ENCODE measurements at places on chromosomes 12 and 14.

DNA sequence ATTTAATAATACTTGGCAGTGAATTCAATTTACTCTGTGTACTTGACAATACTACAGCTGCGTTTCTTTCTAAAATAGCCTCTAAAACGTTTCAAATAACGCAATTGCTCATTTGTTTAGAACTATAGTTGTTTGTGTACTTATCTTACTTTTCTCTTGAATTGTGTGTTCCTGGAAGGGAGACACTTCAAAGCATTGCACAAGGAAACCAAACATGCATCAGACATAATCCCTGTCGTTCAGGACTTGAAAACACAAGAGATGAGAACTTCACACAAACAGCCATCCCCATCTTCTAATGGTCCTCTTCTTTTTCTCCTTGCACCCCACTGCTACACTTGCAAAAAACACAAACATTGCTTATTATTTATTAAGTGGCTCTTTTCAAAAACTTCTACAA is 38.5 kb downstream of the PTGER2 start:
- DNase-seq, result no peak

- DNase-seq, result no peak
Observed at GRCh38 chr14:33948145-33948868, 2.6 kb downstream of the EGLN3 start.

DNA sequence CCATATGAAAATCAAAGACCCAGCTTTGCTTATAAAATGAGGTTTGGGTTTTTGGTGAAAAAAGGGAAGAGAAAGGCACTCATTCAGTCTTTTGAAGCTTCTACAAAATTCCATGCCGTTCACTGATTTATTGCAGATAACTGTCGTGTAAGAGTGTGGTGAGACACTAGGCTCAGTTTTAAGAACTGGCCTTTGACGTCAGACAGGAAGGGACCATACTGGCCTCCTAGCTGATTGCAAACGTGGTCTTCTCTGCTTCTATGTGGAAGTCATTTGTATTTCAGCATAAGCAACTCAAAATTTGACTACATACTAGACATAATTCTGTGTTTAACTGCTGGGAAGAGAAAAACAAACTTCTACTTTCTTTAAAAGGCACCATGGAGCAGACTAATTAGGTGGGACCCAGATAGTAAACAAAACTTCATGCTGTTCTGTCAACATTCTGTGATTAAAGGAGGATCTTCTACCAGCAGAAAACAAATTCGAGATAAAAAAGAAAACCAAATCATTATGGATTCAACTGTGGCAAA is 168.7 kb downstream of the TTC7B start:
- no peak for DNase-seq

DNA sequence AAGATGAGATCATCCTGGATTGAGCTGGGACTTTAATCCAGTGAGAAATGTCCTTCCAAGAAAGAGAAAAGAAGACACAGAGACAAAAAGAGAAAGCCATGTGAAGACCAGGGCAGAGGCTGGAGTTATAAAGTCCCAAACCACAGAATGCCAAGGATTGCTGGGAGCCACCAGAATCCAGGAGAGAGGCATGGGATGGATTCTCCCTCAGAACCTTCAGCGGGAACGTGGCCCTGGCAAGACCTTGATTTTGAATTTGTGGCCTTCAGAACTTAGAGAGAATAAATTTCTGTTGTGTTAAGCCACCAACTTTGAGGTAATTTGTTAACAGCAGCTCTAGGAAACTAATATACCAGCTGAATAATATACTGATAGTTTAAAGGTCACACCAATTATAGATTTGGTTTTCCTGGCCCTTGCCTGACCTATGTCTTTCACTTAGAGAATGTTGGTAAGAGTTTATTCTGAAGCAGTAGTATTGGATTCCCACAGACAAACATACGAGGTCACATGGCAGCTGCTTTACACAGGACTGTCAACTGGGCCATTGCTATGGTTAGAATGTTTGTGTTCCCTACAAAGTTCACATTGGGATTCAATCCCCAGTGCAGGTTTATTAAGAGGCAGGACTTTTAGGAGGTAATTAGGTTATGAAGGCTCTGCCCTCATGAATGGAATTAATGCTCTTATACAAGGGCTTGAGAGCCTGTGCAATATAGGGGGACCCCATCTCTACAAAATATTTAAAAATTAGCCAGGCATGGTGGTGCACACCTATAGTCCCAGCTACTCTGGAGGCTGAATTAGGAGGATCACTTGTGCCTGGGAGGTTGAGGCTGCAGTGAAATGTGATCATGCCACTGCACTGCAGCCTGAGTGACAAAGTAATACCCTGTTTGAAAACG is 156.5 kb upstream of the EEA1 start:
- DNase-seq, result no peak

DNA sequence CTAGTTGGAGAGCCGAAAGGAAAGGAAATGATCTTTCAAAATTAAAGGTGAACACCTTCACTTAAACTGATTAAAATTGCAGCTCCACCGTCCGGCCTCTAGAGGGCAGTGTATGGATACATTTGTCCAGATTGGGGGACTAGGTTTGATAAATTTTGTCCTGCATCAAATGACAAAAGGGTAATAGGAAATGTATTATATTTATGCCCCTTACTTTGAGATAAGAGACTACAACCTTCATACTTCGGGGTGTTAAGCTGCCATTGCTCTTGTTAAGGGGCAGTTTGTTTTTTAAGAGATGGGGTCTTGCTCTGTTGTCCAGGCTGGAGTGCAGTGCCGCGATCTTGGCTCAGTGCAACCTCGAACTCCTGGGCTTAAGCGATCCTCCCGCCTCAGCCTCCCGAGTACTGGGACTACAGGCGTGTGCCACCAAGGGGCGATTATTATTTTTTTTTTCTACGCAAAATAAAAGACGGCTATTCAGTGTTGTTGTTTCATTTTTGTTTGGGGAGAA is 818 bp upstream of the SUOX start:
- peak; percentile 86 for DNase-seq

DNA sequence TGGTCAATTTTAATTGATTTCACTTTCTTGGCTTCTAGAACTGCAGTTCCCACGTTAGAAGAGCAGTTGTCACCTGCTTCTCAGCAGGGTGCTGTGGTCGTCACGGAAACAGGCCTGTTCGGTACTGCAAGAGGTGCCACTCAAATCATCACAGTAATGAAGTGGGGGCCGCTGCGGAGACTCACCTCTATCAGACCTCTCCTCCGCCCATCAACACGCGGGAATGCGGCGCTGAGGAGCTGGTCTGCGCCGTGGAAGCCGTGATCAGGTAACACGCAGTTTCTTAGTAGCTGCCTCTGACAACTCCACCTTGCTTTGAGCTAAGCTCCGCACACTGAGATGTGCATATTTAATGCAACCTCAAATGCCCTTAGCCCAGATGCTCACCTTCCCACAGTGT is 107.2 kb downstream of the UNC79 start:
- no peak for DNase-seq

DNA sequence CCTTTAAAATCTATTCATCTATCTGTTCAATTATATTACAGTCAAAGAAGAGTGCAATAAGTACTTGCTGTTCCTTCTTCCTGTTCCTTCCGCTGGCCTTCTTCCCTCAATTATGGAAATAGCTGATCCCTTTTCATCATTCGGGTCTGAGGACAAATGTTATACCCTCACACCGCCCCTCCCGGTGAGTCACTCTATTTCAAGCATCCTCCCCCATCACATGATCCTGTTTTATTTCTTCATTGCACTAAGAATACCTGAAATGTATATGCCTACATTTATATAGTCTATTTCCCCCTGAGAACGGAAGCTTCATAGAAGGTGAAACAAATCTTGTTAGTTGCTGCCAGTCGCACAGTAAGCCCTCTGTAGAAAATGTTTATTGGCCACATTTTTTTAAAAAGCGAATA is 2.5 kb downstream of the SLC38A1 start:
- DNase-seq, result peak; percentile 60

GRCh38 chr14:77659831-77660230 is 43.4 kb upstream of the SPTLC2 start:
- DNase-seq, result no peak

DNA sequence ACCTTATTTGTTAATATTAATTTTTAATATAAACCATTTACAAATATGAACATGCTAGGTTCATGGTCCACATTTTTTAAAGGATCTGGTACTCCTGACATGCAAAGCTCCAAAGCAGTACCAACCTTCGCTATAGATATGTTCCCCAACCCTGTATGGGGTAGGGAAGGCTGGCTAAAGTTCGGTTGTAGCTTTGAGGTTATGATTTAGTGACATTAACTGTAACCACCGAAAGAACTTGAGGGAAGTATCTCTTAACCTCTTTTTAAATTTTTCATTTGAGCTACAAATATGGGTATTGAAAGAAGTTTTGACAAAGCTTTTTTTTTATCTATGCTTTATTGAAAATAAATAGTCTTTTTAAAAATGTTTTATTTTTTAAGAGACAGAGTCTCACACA is 115.5 kb downstream of the DYRK2 start:
- no peak for DNase-seq

- DNase-seq, result no peak
Observed at GRCh38 chr14:75991753-75992152, 6.2 kb downstream of the IFT43 start.

DNA sequence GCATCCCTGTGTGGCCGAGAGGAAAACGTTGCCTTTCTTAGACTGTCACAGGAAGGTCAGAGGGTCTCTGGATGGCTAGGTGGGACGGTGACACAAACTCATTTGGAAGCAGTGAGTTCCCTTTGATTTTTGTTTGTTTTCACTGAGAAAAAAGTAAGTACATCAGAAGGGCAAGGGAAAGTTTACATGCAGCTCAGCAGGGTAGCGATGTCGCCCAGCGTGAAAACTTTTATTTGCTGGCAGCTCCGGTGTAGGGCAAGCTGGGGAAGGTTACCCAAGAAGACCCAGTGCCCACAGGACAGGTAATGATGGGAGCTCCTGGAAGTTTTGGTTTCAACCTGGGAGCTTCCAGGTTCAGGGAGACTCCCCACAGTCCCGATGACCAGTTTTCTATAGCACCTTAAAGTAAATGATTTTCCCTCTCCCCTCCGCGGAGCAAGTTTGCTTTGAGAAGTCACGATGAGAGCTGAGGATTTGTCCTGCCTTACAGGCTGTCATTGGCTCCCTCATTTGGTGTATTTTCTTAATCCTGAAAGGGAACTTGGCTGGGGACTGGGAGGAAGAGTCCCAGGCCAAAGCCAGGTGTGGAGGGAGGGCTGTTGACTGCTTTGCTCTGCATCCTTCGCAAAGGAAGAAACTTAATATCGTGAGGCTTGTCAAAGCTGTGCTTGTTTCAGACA is 64.7 kb upstream of the ESRRB start:
- no peak for DNase-seq

DNA sequence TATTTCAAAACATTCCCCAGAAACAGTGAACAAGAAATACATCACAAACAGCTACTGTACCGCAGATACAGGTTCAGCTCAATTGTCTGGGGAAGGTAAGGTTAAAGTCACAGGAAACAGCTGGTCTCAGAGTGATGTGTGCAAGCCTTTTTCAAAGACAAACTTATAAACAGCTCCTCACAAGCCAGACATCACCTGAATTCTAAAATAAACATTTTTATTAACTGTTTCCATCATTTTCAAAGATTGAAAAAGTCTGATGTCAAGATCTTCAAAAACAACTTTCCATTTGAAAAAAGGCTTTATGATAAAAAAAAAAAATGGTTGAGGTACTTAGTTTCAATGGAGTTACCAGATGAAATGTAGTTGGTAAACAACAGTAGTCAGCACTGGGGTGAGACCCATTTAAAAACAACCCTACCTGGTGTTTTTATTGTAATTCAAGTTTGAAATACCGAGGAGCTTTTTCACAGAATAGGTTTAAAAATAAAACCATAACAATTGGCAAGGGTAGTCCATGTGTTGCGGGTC is 4.0 kb downstream of the BTG1 start:
- DNase-seq, result peak; percentile 87

- no peak for DNase-seq
Observed at GRCh38 chr12:130433834-130434233, 96.1 kb downstream of the PIWIL1 start.

DNA sequence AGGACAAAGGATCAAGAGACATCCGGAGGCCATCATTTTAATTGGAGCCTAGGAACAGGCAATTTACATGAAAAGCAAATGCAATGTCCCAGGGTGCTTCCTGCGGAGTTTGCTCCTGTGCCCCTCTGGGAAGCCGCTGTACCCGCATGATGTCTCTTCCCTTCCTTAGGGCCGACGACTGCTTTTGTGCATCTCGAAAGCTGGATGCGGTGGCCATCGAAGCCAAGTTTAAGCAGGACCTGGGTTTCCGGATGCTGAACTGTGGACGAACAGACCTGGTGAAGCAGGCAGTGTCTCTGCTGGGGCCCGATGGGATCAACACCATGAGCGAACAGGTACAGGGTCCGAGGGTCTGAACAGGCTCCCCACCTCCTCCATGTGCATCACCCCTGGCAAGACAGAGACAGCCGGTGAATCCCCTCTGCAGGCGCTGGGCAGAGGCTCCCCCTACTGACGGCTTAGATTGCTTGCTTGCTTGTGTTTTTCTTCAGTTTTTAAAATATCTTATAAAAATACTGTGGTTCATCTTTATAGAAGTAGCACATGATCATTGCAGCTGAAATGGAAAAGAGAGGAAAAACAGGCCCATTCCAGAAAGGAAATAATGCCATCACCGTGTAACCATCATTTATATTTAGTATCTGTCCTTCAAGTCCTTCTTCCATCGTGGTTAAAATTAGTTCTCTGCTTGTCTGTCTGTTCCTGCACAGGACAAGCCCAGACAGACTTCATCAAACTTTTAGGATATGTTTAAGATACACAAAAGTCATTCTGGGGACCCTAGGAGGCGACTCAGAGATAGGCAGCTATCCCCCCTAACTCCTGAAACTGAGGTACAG is 75.4 kb upstream of the PWP1 start:
- DNase-seq, result peak; percentile 61

GRCh38 chr14:23071244-23071920 is 14.1 kb upstream of the CDH24 start:
- peak; percentile 93 for DNase-seq

DNA sequence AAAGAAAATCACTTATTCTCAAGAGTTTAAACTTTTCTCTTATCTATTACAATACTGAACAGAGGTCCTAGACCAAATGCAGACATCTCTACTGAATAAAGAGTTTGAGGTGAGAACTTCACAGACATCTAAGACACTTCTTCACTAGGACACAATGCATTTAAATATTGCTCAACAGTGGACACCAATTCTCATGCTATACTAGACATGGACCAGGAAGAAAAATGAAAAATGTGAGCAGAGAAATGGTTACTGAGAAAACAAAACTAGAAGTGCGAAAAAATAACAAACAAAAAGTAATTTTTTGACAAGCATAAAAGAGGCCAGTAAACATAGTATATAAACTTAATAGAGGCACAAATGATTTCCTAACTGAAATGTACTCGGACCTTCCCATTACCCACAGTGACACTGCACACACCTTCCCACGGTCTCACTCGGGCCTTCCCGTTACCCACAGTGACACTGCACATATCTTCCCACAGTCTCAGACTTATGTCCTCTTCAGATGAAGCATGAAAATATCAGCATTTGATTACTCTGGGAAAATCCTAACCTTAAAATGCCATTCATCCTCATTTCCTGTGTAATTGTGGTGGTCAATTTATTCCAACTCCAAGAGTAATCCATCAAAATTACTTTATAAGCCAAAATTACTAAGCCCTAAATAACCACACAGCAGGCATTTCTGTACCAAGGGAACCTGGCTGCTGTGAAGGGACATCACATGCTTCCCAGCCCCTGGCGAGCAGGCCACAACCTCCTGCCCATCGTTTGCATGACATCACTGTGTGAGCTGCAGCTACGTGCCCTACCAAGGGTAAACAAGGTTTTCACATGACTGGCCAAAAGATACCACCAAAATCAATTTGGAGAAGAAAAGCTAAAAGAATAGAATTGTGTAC is 6.4 kb downstream of the SLC15A4 start:
- peak; percentile 71 for DNase-seq
